ENCODE measurements at places on chromosomes 12 and 14. TPM values are rescaled to one million over a fixed set of nuclear protein-coding genes. Genes with fewer than 3 reads are reported as not detected.

The KLRF1 gene
- not detected for total RNA-seq

DNA sequence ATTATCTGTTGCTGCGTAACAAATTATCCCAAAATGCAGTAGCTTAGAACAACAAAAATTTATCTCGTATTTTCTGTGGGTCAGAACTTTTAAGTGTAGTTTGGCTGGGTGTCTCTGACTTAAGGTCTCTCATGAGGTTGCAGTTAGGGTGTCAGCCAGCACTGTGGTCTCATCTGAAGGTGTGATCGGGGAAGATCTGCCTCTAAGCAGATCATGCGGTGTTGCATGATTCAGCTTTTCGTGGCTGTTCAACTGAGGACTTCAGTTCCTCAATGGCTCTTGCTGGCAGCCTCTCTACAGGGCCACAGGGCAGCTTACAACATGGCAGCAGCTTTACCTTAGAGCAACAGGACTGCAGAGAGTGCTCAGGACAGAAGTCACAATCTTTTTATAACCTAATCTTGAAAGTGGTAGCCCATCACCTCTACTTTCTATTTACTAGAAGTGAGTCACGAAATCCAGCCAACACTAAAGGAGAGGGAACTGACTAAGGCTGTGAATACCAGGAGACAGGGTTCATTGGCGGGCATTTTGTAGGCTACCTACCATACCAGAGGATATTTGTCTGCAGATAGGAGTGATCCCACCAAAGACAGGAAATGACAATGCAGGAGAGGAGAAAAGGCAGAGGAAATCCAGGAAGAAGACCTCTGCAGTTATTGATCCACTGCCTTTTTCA, 1.8 kb upstream of the TMPRSS12 start:
- DNase-seq = no peak

The IL31 gene
- 5.1 TPM for total RNA-seq

The C14orf180 gene
- total RNA-seq = not detected

The FOXG1 gene
- total RNA-seq = not detected

DNA sequence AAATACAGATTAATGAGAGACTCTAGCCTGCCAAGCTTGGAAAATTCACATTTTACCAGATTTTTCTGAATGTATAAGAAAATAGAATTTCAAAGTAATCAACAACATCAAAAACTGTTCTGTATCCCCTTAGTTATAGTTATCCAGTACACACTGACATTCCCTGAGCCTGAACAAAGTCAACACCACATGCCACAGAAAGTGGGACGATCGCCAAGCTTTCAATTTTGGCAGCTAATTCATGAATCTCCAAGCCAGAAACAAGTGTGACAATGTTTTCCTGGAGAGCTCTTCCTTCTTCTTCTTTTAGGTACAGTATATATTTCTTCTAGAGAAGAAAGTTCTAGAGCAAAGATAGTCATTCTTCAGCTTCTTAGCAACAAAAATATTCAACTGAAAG, 290.2 kb downstream of the PRKD1 start:
- DNase-seq = no peak

The SIX4 gene
- not detected for total RNA-seq

GRCh38 chr12:70448371-70448770, 82.3 kb downstream of the KCNMB4 start:
- DNase-seq = no peak

GRCh38 chr14:34051966-34052657, 101.2 kb upstream of the EGLN3 start:
- DNase-seq = no peak

GRCh38 chr12:120590741-120591407, 9.7 kb upstream of the POP5 start:
- no peak for DNase-seq

The KRT71 gene
- not detected for total RNA-seq

DNA sequence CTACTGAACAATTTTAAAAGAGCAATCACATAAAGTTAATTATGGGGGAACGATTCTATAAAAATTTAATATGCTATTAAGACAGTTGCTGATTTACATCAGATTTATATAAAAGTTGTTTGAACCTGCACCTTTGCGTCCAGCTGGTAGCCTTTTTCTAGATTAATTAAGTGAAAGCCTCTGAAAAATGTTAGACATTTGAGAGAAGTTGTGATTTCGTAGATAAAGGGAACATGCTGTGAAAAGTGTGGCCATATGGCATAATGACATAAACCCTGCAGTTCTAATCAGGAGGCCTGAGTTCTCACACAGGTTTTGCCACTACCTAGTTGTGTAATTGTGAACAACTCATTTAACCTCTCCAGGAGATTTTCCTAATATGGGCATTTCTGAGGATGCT, 187.2 kb downstream of the TMTC2 start:
- no peak for DNase-seq

The VDR gene
- 83.4 TPM for total RNA-seq

The RNF10 gene
- 205 TPM for total RNA-seq

GRCh38 chr12:462936-463705, 3.4 kb downstream of the B4GALNT3 start:
- no peak for DNase-seq

The ARF3 gene
- total RNA-seq = 91.8 TPM

- DNase-seq = no peak
Measured at GRCh38 chr12:120998435-120998834, 17.9 kb downstream of the C12orf43 start.
